Nucleus accumbens (tissue), 56 donors: ENCODE measurements at places on chromosomes 3 and 15.

- DNase-seq: no peak
Observed at GRCh38 chr15:20348291-20348899, 193.2 kb downstream of the GOLGA6L6 start.

GRCh38 chr15:99029341-99030144 lies 22.0 kb upstream of the PGPEP1L start:
- DNase-seq: peak; percentile 10

GRCh38 chr3:107412376-107412775 lies 35.1 kb downstream of the CCDC54 start:
- DNase-seq: no peak

GRCh38 chr3:197183582-197183981 lies 114.8 kb downstream of the DLG1 start:
- DNase-seq: peak; percentile 4

- DNase-seq: no peak
Observed at GRCh38 chr3:55658690-55659562, 171.8 kb upstream of the WNT5A start.

DNA sequence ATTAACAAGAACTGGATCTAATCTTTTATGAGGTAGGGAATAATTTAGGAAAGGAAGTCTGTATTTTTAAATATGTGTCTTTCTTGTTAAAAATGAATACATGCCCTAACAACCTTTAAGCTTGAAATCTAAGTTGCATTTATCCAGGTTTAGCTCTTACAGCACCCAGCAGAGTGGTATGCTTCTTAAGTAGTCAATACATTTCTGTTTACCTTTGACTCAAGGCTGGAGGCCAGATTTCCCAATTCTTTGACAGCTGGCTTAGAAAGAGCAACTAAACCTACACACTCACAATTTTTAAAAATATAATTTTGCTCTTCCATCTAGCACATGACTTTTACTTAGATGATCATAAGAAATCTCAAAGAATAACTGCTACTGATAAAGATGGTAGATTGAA lies 148.9 kb downstream of the DPH6 start:
- no peak for DNase-seq

DNA sequence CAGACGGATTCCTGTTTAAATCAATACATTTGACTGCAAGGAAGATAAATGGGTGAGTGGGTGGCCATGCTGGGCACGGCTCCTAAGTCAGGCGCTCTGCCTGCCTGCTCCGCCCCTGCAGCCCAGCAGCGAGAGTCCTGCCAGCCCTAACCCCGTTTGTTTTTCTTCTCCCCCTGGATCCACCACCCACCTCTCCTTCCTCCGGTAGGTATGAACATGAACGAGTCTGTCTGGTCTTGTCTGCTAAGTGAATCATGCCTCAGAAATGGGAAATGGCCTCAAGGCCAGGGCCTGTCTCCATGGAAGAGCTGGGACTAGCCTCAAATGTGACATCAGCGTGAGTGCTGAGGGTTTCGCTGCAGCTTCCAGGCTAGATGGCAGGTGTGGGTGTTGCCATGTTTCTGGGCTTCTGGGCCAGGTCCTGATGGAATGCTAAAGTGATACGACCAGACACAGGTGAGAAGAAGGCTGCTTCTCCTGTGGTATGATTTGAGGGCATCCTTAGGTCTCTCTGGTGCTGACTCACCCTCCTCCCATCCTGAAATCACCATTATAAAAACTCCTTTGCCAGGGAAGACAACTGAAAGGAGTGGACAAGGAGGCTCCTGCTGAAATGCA lies 5.6 kb upstream of the FEM1B start:
- DNase-seq: no peak

- DNase-seq: no peak
Observed at GRCh38 chr15:62413786-62414185, 248.7 kb upstream of the C2CD4B start.

DNA sequence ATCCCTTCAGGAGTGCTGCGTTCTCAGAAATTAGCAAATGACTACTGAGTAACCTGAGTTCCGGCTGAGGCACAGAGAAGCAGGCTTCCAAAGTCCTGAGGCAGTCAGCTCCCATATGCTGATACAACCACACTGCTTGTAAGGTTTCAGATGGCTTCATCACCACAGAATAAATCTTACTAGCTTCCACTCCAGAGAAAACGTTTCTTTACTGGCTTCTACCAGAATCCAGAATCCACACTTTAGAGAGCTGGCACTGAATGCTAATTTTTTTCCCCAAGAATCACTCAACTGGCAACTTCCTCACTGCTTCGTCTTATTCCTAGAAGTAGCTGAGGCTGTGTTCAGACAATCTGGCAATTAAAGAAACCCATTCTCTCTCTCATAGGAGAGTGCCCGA lies 21.4 kb downstream of the TAMM41 start:
- no peak for DNase-seq

DNA sequence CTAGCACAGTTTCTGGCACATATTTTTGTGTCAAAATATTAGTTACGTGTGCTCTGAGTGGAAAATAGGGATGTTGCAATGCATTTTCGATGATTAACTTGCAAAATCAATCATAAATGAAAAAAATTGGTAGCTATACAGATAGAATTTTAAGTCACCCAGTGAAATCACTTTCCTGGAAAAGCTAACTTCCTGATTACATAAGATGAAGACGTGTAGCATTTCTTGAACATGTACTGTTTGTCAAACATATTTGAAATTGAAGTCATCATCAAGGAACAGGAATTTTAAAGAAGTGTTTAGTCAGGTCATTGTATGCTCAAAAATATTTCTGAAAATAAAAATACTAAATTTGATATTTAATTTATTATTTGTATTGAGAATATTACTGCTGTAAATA lies 977.7 kb downstream of the PLOD2 start:
- DNase-seq: no peak

- DNase-seq: no peak
Observed at GRCh38 chr3:9066141-9066540, 102.9 kb upstream of the RAD18 start.

GRCh38 chr3:88188436-88188835 lies 38.7 kb downstream of the C3orf38 start:
- peak; percentile 48 for DNase-seq

DNA sequence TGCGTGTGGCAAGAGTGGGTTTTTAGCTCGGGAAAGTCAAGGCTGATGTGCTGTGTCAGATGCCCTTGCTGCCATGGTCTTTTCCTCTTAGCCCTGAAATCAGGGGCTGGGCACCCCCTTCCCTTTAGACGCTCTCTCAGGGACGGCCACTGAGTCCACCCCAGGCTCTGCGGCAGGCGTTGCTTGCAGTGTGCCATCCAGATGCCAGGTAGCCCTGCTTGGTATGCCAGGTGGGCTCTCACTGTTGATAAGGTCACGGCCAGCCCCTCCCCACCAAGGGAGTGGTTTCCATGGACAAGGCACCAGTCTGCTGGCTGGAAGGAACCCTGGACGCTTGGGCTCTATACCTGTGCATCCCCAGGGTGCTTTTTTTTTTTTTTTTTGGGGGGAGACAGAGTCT lies 24.6 kb downstream of the FGD5 start:
- DNase-seq: no peak

DNA sequence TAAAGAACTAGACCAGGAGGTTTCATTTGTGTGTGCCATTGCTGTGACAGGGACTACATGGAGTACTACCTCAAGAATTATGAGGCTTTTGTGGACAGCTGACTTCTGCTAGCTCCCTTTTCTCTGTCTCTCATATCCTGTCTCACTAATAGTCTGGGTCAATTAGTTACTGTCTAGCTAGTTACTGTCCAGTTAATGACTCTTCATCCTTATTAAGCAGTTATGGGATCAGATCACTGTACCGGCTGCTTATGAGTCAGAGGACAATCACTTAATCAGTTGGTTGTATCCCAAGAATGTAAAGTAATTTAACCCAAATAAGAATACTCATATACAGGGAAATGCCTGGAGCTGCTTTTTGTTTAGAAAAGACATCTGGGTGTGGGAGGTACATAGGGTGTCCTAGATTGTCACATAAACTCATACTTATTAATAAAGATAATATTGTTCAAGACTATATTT lies 158.0 kb downstream of the CDIN1 start:
- DNase-seq: no peak

DNA sequence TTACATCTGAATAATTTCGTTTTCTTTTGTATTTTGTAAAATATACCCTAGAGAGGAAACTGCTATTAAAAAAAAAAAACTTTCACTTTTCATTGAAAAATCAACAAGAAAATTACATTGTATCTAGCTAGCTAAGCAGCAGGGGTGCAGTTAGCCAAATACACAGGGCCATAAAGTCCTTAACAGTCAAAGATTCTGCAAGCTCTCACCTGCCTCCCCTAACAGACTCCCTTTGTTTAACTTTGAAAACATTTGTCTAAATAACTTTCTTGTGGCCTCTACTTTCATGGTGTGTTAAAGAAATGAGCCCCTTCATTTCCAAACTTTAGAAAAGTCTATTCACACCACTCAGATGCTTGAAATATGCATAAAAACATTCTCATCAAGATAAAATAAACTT lies 23.3 kb downstream of the CBLB start:
- DNase-seq: no peak

DNA sequence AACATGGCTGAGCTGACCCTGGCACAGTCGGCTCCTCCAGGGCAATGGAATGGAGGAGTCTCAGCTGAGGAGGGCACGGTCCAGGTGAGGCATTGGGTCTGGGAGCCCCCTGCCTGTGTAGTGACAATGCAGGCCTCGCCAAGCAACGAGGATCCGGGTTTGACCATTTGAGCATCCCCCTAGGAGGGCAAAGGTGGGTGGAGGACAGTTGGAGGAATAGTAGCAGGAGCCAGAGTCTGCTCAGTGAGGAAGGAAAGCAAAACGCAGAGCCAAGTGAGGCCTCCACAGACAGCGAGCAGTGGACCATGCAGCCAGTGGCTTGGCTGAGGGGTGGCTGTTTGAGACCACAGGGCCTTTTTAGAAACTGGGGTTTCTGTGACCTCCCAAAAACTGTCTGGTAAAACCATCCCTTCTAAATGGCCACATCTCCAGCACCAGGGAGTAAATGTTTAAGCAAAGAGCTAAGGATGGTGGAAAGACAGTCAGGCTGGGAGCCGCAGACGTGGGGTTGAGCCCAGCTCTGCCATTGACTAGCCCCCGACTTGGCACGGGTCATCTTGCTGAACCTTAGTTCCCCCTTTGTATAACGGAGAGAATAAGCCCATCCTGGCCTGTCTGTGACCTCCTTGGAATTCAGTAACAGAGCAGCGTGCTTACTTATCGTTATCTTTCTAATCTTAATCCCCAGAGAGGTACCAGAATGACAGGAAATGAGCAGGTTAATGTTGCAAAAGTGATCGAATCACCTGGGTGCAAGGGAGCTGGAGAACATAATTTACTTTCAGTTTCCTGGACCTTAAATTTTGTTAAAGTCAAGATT lies 46.8 kb downstream of the CMTM6 start:
- no peak for DNase-seq

DNA sequence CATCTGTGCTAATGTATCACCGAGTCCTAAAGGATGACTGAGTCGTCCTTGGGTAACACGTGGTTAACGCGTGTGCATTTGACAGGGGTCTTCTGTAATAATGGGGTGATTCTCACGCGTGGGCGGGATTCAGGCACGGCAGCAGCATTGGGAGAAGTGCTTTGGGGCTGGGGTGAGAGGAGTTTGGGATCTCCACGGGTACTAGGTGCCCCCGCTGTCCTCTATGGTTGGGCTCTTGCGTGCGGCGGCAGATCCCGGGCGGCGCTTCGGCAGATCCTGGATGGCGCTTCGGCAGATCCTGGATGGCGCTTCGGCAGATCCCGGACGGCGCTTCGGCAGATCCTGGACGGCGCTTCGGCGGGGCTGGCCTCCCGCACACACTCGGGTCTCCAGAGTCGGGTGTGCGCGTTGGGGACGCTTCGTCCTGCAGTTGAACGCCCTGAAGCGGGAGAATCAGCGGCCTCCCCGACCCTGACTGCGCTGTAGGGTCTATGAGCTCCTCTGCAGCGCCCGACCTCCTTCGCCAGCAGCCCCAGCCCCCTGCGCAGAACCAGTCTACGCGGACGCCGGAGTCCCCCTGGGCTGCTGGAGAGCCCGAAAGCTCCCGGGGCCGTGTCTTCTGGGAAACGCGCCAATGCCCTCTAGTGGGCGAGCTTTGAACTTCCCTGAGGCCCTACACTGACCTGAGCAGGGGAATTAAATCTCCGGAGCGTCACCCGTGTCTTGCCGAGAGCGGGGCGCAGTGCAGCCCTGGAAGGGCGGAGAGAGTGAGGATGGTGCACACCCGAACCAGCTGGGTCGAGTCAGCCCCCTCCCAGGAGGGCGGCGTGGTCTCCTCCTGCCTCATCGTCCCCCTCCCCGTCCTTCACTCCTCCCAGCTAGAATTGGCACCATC lies 48.1 kb upstream of the EPHB3 start:
- peak; percentile 59 for DNase-seq

DNA sequence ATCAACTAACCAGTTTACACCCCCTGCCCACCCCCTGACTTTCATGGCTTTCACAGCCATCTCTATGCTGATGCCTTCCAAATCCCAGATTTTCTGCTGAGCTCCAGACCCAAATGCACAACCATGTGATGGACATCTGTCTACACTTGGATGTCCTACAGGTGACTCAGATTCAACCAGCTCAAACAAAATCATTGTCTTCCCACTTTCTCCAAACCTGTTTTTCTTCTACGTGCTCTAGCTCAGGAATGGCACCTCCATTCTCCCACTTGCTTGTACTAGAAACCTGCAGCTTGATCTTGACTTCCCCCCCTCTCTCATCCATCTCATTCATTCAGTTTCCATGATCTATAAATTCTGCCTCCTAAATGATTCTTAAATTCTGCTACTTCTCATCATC lies 34.1 kb upstream of the RARRES1 start:
- no peak for DNase-seq

DNA sequence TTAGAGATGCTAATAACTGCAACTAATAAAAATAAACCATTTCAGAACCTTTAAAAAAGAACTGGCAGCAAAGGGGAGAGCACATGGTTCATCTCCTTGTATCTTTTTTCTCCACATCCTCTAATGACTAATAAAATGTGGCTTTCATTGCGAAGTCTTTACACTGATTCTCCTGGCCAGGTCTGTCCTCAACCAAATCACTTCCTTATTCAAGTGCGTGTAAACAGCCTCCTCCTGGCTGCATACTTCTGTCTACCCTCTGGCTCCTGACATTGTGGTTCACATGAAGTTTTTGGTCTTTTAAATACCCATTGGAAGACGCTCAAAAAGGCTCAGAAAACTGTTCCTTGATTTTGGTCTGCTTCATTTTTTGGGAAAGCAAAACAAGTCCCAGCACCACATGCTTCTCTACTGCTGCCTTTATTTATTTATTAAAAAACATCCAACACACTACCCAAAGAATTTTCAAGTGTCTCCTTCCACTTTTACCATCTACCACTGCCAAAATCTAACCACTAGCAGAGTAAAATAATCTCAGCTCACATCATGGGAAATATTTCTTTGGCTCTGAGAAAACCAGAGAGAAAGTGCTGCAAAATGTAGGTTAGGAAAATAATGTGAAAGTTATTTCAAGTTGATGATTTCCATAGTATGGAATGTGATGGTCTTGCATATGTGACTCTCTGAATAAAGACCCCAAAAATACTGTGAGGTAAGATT lies 85.1 kb downstream of the EFL1 start:
- no peak for DNase-seq

GRCh38 chr3:1583044-1583443 lies 490.2 kb downstream of the CNTN6 start:
- no peak for DNase-seq

- DNase-seq: no peak
Observed at GRCh38 chr3:18512007-18512406, 86.9 kb upstream of the SATB1 start.
